ENCODE measurements at places on chromosomes 11 and 22. TPM values are rescaled to one million over a fixed set of nuclear protein-coding genes. Genes with fewer than 3 reads are reported as not detected.
A peak's percentile ranks its signal among the peaks of the same experiment; 100 is the strongest.

GRCh38 chr11:121281698-121282097, 10.9 kb upstream of the SC5D start:
- no peak overlapping the region for H3K27ac ChIP-seq
- H3K4me3 ChIP-seq = no peak overlapping the region
- H3K27me3 ChIP-seq = peaks cover 3% of the 10 kb centered on the region
- no peaks in the 10 kb centered on the region for H3K36me3 ChIP-seq
- no peak for DNase-seq
- H3K4me1 ChIP-seq = no peaks in the 10 kb centered on the region

DNA sequence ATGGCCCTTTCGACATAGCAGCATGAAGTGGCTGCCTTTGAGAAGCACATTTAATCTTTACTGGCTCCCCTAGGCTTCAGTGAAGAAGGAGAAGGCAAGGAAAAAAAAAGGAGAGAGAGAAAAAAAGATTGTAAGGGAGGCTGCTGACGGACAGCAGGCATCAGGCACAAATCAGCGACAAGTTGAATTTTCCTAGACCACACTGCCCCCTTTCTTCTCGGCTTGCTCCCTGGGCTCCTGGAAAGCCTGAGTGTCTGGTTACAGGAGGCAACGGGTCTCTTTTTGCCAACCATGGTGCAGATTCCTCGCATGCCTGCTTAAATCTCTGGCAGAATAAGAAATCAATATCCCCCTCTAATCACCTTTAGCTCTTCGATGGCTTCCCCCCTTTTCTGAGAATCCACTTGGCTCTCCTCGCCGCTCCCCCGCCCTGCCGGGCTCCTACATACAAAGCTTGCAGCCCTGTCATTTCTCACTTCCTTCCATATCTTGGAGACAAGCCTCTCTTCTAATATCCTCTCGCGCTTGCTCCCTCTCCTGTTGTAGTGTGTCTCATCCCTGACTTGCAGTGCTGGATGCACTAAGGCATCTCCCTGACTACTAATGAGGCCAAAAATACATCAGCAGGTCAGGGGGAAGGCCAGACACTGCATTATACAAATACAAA, 14.3 kb downstream of the BLID start:
- H3K27ac ChIP-seq = peak overlapping the region; percentile 97
- peaks cover 2% of the 10 kb centered on the region for H3K27me3 ChIP-seq
- no peaks in the 10 kb centered on the region for H3K36me3 ChIP-seq
- H3K4me3 ChIP-seq = peak overlapping the region; percentile 71

DNA sequence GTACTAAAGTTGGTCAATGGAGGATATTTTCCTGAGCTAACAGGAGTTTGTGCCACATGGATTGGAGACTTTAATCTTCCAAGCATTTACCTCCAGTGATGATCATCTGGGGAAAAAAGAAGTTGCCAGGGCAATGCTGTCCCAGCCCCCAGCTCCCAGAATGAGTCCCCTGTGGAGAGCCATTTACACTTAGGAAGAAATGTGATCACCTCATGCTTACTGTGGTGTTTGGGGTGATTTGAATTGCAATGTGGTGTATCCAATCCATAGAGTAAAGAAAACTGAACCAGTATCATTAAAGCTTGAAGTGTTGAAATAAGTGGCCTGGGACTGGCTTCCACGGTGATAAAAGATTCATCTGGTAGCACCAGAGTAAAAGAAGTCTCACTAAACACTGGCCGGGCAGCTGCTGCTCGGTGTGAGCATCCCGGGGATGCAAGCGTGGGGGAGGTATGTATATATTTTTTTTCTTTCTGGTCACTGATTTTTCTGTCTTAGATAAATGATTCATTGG, 117.2 kb upstream of the NTM start:
- no peak overlapping the region for H3K27ac ChIP-seq
- H3K27me3 ChIP-seq = peaks cover 8% of the 10 kb centered on the region
- no peak overlapping the region for H3K4me3 ChIP-seq
- peaks cover 6% of the 10 kb centered on the region for H3K4me1 ChIP-seq

GRCh38 chr11:6362185-6362872, 27.9 kb upstream of the SMPD1 start:
- no peaks in the 10 kb centered on the region for H3K36me3 ChIP-seq
- peak; percentile 65 for DNase-seq
- H3K4me3 ChIP-seq = no peak overlapping the region
- peaks cover 9% of the 10 kb centered on the region for H3K4me1 ChIP-seq

Gene CD82
- 25.8 TPM for total RNA-seq

DNA sequence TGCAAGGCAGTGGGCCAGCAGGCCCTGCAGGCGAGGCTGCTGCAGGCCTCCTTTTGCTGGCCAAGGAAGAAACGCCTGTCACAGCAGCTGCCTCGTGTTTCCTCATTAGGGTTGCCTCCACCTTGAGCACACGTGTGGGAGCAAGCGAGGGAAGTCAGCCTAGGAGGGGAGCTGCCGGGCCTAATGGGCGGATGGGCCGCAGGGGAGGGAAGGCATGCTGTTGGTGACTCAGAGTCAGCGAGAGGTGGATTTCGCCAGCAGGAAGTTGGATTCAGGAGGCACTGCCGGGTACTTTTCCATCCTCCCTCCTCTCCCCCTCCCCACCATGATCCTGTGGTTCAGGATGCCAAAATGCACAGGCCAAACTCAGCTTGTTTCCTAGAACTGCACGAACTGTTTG, 498.7 kb downstream of the METTL15 start:
- no peaks in the 10 kb centered on the region for H3K4me1 ChIP-seq
- no peak for DNase-seq
- no peaks in the 10 kb centered on the region for H3K27me3 ChIP-seq
- H3K36me3 ChIP-seq = no peaks in the 10 kb centered on the region
- H3K4me3 ChIP-seq = no peak overlapping the region
